GOT3 (cell line): ENCODE measurements at places on chromosomes 11 and 22.

DNA sequence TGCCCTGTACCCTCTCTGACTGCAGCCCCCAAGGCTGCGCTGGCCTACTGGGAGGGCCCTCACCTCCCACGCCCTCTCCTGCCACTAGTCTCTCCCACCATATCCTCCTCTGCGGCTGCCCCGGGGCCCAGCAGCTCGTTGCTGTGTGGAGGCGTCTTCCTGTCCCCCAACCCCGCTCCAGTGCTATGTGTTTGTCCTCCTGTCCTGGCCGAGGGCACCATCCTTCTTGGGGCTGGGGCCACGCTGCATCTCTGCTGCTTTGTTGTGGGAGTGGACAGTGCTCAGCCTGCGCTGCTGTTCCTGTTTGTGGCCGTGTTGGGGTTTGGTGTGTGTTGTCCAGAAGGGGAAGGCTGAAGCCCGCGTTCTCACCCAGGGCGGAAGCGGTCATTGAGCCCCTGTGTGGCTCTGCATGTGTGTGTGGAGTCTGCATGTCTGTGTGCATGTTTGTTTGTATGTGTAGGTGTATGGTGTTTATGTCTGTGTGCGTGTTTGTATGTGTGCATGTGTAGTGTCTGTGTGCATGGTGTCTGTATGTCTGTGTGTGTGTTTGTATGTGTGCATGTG, 15.7 kb downstream of the TPCN2 start:
- DNase-seq: no peak

DNA sequence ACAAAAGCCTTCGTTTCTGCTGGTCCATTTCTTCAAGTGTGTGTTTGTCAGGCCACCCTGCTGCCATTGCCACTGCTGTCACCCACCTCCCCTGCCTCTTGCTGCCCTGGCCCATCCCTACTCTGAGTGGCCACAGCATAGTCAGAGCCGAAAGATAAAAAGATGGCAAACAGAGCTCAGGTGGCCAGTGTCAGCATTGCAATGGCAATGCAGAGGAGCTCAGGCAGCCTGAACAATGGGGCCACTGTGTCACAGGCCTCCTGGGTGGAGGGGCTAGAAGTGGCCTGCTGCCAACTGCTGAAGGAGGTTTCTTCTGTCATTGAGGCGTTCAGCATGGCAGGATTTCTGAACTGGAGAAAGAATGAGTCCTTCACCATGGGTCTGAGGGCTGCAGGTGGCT, 137.1 kb downstream of the CSNK2A3 start:
- DNase-seq: no peak

GRCh38 chr22:17119481-17120202, 1.5 kb downstream of the TMEM121B start:
- no peak for DNase-seq

DNA sequence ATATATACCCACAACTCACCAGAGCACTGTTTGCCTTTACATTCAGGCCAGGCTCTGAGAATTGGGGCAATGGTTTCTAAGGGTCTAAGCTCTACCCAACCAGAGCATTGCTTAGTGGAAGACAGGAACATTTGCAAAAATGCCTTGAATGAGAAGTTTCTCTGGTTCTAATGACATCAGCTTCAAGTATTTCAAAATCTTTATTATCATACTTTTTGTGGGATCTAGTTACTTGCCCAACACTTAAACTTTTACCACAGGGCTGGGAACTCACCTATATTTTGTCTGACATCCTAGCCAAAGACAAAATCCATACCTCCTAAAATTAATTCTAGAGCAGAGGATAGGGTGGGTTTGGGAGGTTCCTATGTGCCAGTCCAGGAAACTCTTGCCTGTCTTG, 51.5 kb downstream of the INSC start:
- no peak for DNase-seq

DNA sequence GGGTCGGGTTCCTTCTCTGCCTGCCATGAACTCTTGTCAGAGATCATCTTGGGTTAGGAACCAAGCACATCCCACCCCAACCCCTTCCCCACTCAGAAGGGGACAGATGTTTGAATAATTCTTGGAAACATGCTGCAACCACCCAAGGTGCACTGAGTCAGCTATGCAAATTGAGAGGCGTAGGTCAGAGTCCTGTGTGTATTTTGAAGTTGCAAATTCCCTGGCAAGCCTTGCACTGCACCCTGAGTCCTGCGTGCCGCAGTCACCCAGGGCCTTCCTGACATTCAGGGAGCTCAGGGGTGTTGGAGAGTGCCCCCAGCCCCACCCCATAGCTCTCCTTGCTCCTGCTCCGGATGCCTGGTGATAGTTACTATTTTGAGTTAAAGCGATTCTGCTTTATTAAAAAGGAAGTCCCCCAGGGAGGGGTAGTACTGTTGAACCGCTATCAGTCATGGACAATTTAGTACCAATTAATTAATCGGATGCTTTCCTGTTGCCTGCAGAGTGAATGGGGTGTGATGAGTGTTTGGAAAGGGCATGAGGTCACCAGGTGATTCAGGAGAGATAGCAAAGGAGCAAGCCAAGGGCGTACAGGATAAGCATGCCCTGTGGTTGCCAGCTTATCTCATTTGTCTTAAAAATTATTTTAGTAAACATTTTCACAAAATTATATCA, 123.7 kb downstream of the GRIK4 start:
- no peak for DNase-seq

GRCh38 chr11:96217206-96217605, 125.8 kb downstream of the MAML2 start:
- no peak for DNase-seq

DNA sequence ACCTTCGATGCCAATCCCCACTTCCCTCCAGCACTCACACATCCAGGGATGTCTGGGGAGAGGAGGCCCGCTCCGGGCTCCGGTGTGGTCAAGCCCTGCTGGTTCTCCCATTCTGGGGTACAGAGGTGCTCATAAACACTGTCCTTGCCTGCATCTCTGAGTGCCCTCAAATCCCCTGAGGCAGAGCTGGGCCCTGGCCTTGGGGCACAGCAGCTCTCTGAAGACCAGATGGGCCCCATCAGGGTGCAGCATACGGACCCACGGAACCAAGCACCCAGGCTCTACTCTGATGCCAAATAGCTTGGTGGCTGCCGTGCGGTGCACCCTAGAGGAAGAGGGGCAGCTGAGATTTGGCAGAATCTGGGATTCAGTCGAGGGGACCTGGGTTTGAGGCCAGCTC, 35.7 kb upstream of the NNMT start:
- no peak for DNase-seq

DNA sequence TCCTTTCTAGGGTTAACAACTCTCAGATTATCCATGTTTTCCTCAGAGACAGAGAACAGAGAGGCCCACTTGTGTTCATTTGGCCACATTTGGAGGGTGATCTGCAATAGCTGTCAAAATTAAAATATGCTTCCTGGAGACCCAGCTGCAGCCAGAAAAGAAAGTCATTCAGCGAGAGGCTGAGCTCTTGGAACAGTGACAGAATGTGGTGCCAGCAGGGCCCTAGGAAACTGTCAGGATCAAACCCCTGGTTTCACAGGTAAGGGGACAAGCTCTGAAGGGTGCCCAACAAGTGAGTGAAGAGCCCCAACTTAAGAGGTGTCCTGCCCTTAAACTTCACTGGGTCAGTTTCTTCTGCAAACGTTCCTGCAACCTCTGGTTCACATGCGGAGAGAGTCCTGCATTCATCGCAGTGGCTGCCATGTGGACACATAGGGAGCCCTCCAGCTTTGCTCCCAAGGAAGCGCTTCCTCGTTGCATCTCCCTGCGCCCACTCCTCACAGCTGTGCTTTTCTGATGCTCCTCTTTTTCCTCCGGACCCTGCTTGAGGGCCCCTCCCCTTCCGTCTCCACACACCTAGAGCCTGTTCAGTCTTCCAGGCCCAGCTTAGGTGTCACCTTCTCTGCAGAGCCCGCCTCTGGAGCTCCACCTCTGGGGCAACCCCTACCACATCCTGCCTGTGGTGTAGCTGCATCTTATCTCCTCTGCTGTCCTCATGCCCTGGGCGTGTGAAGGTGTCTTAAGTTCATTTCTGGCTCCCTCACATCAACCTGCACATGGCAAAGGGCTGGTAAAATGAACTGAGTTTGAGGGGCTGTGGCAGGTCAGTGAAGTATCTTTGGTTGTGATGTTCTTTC, 3.9 kb downstream of the UCP3 start:
- DNase-seq: no peak

DNA sequence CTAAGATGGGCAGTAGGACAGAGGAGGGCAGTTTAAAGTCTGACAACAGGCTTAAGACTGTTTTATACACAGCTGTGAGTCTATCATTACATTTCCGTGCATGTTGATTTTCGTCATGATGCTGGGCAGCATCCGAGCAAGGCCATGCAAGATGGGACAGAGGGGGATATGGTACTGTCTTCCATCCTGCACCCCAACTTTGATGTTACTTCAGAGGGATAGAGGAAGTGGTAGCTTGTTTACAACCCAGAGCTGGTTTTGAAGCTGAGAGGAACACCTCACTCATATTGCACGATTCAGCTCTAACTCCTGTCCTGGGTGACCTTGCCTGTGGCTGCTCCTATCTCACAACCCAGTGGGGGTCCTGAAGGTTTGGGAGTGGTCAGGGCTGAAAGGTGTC, 3.0 kb upstream of the SORL1 start:
- DNase-seq: no peak

GRCh38 chr11:200224-201003, 6.8 kb downstream of the BET1L start:
- no peak for DNase-seq

- DNase-seq: no peak
Measured at GRCh38 chr11:103988595-103988969, 47.9 kb upstream of the DDI1 start.

GRCh38 chr22:50532824-50533796, 3.3 kb upstream of the TYMP start:
- DNase-seq: no peak

DNA sequence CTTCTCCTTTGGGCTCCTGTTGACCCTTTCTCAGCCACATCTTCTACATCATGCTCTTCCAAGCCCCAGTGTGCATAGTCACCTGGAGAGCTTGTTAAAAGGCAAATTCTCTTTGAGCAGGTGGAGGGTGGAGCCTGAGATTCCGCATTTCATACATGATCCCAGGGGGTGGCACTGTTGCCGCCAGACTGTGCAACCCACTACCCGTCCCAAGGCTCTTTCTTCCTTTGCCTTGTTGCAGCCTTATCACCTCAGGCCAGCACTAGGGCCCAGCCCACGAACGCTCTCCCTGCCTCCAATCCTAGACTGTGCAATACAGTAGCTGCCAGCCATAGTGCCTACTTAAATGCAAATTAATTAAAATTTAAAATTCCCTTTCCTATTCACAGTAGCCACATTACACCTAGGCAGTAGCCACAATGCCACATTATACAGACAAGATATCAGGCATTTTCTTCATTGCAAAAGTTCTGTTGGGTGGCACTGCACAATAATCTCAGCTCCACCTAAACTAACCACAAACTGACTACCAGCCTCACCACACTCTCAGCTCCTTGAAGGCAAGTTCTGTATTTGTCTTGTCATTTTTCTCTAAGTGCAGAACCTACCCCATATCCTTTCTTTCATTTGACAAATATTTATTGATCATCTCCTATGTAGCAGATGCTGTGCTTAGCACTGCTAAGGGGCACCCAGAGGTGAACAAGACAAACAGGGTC, 4.6 kb upstream of the KCNJ5 start:
- no peak for DNase-seq

- no peak for DNase-seq
Measured at GRCh38 chr11:76265771-76266241, 59.5 kb upstream of the WNT11 start.

- DNase-seq: no peak
Measured at GRCh38 chr11:104120493-104121137, 43.3 kb downstream of the PDGFD start.

- no peak for DNase-seq
Measured at GRCh38 chr22:37145180-37146050, 4.3 kb downstream of the IL2RB start.

- DNase-seq: no peak
Measured at GRCh38 chr11:96713301-96713700, 323.5 kb downstream of the JRKL start.

- DNase-seq: no peak
Measured at GRCh38 chr11:10975287-10975721, 117.5 kb upstream of the ZBED5 start.

- DNase-seq: no peak
Measured at GRCh38 chr22:43198936-43199335, 12.0 kb upstream of the TTLL12 start.
